NCI-H187 (cell line): ENCODE measurements at places on chromosomes 7 and 10.

GRCh38 chr7:134472572-134473244, 13.8 kb upstream of the AKR1B1 start:
- no peak for DNase-seq

- no peak for DNase-seq
Measured at GRCh38 chr7:131404226-131404911, 76.7 kb downstream of the MKLN1 start.

DNA sequence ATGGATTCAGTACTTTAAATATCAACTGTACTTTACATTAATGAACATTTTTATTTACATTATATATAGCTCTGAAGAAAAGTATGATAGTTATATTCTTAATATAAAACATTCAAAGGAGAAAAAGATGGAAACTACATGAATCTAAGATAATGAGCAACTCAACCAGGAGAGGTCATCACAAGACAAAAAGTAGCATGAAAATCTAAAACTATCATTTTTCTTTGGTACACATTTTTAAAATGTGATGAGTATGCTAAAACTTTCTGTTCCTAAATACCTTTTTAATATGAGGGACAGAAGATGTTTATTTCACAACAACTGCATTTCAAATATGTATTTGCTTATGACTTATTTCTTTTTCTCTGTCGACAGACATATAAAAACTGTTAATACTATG, 2.4 kb downstream of the CNTNAP2 start:
- DNase-seq: no peak

- no peak for DNase-seq
Measured at GRCh38 chr10:33365871-33366411, 31.5 kb upstream of the NRP1 start.

DNA sequence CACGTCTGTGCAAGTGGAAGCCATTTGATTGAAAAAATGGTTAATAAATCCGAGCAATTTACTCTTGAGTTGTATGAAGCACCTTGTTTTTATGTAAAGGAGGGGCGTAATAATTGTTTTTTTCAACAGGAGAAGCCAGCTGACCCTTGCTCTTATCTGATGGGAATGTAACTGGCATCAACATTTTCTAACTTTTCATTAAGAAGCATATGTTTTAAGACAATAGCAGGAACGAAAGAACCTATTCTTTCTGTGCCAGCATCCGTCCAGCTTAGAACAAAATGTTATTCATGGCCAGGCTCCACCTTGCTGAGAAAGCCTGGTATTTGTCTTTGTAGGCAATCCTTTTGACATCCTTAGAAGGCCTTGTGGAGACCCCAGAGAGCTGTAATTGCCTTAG, 22.2 kb upstream of the AFAP1L2 start:
- no peak for DNase-seq

- DNase-seq: no peak
Measured at GRCh38 chr10:63561341-63561740, 40.1 kb downstream of the REEP3 start.

GRCh38 chr7:106415433-106415832, 130.7 kb upstream of the NAMPT start:
- DNase-seq: no peak
